HS-27A (cell line): ENCODE measurements at places on chromosomes 12 and 14.
A peak's percentile ranks its signal among the peaks of the same experiment; 100 is the strongest.

GRCh38 chr12:15977999-15978951, 67.1 kb downstream of the DERA start:
- DNase-seq: peak; percentile 70

GRCh38 chr12:34124608-34125007, 102.3 kb downstream of the ALG10 start:
- DNase-seq: no peak

DNA sequence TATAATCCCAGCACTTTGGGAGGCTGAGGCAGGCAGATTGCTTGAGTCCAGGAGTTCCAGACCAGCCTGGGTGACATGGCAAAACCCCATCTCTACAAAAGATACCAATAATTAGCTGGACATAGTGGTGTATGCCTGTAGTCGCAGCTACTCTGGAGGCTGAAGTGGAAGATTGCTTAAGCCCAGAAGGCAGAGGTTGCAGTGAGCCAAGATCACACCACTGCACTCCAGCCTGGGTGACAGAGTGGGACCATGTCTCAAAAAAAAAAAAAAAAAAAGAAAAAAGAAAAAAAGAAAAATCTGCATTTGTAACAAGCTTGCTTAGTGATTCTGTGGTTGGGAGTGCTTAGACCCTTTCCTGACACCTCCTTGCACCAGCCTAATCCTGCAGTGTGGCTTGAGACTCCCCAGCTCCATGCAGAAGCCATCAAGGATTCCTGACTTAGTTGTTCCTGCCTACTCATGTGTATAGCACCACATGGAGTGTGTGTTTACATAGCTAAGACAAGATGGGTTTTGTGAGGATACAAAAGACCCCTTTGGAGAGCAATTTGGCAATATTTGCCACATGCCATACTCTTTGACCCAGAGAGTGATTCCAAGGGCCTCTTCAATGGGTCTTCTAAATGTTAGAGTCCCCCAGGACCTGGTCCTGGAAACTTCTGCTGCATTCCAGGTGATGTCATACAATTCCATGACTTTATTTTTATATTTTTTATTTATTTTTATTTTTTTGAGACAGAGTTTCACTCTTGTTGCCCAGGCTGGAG, 5.1 kb upstream of the TMED10 start:
- DNase-seq: no peak

- DNase-seq: no peak
Measured at GRCh38 chr12:9607716-9608115, at the start of gene KLRB1. Gene KLRB1, minus strand, starts transcription at chr12:9607916. Its CDS starts 77 bp downstream, at chr12:9607839.

GRCh38 chr12:74449872-74450271, 87.8 kb upstream of the ATXN7L3B start:
- peak; percentile 74 for DNase-seq
